CD4-positive, CD25-positive, alpha-beta regulatory T cell (primary cell): ENCODE measurements at places on chromosomes 3 and 15. TPM values are rescaled to one million over a fixed set of nuclear protein-coding genes. Genes with fewer than 3 reads are reported as not detected.

Gene SH3GL3
- not detected for total RNA-seq

- peak overlapping the region; percentile 53 for H3K4me3 ChIP-seq
- H3K27me3 ChIP-seq = no peaks in the 10 kb centered on the region
- DNase-seq = no peak
These were observed 123.3 kb upstream of the RASGRP1 start for GRCh38 chr15:38687775-38688495.

GRCh38 chr15:70539409-70539808, 223.9 kb downstream of the UACA start:
- peaks cover 22% of the 10 kb centered on the region for H3K4me1 ChIP-seq
- no peaks in the 10 kb centered on the region for H3K27me3 ChIP-seq
- no peak overlapping the region for H3K4me3 ChIP-seq
- no peaks in the 10 kb centered on the region for H3K36me3 ChIP-seq
- no peak for DNase-seq

DNA sequence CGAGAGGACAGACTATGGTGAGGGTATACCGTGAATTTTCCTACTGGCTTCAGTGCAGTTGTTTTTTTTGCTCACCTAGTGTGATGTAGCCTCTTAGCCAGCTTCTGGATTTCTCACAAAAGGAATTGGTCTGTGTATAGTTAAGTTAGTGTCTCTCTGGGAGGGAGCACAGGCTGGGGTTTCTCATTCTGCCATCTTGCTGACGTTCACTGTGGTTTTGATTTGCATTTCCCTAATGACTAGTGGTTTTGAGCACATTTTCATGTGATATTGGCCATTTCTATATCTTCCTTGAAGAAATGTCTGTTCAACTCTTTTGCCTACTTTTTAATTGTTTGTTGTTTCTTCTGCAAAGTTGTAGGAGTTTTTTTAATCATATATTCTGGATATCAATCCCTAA, 2.2 kb upstream of the CD86 start:
- H3K4me3 ChIP-seq = no peak overlapping the region
- no peak for DNase-seq

DNA sequence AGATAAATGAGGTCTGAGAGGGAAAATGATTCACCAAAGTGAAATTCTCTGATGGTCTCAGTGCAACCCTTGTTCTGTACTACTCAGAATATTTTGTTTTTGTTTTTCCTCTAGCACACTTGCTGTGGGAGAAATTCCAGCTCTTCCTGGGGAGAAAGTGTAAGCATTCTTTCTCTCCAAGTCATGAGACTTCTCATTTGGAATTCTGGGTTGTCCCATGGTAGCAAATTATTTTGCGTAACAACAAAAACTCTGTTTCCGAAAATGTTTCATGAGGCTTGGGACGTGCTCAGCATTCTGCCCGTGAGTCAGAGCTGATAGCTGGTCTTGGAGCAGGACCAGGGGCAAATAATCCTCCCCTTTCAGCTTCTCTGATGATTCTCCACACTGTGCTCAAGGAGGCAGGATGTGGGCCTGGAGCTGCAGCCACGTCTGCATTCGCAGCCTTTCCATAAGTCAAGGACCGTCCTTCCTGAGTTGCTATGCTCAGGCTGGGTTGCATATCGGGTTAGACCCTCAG, 70.3 kb downstream of the SENP2 start:
- no peaks in the 10 kb centered on the region for H3K36me3 ChIP-seq
- no peaks in the 10 kb centered on the region for H3K4me1 ChIP-seq
- H3K4me3 ChIP-seq = no peak overlapping the region

GRCh38 chr15:101162701-101163483, 89.0 kb downstream of the CHSY1 start:
- DNase-seq = no peak
- H3K27me3 ChIP-seq = no peaks in the 10 kb centered on the region
- H3K4me3 ChIP-seq = no peak overlapping the region
- H3K27ac ChIP-seq = no peak overlapping the region
- peaks cover 4% of the 10 kb centered on the region for H3K4me1 ChIP-seq

GRCh38 chr3:99402755-99403154, 235.6 kb upstream of the COL8A1 start:
- H3K4me3 ChIP-seq = no peak overlapping the region
- no peaks in the 10 kb centered on the region for H3K4me1 ChIP-seq
- no peaks in the 10 kb centered on the region for H3K27me3 ChIP-seq
- no peaks in the 10 kb centered on the region for H3K36me3 ChIP-seq
